Suprapubic skin (tissue), 4 donors: ENCODE measurements at places on chromosomes 5 and 9. TPM values are rescaled to one million over a fixed set of nuclear protein-coding genes. Genes with fewer than 3 reads are reported as not detected.

Gene UBE2B
- total RNA-seq, result 110 TPM

Gene ZNF618
- total RNA-seq, result 5.8 TPM

Gene PARP8
- 14.3 TPM for total RNA-seq

DNA sequence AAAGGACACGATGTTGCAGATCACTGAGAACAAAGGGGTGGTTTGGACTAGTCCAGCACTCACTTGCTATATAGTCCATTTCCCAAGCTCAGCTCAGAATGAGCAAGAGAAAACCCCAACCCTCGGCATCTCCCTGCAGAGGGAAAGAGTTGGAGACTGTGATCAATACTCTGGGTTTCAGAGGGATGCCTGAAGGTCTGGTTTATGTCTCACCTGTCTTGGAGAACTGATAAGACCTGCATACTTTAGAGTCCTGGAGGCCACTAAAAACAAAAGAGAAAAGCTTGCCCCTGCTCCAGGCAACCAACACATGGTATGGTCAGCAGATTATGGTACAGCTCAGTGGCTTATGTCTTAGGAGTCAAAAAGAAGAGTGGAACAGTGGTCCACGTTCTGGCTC, 1006.9 kb downstream of the CDH9 start:
- no peak for DNase-seq

DNA sequence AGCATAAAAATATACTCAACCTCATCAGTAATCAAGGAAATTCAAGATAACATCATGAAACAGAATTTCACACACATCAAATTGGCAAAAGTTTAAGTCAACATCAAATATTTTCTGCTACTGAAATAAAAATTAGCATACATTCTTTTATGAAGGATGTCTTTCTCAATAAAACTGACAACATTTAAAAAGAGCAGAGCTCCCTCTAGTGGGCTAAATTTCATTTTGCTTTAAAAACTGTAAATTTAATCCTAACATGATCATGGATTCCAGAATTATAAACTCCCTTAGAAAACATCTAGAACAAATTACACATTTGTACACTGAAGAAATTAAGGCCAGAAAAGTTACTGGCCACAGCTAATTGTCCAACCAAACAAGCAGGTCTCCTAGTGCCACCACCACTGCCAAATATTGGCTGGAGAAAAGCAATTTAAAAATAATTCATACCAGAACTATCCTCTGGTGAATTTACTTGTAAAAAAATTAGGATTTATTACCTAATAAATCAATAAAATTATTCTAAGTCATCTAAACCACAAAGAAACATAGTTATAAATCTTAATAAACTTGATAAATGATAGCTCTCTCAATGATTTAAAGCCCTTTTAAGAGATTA, 31.2 kb downstream of the DEPDC1B start:
- no peak for DNase-seq

- DNase-seq, result no peak
Measured at GRCh38 chr5:71586052-71586940, 844 bp upstream of the MCCC2 start.

DNA sequence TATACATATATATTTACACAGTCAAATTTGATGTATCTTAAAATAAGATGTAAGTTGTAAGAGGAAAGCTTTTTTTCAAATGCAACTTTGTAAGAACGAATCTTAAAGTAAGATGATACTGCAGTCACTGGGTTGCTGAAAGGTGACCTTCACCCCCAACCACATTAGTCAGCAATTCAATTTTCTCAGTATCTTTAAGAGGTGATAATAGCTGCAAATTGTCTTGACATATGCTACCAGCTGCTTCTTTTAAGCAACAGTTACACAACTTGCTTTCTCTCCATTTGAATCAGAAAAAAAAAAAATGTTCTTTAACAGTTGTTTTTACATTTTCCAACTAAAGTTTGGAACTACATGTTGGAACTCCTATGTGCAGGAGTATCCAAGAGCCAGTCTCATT, 246.6 kb upstream of the CCNG1 start:
- no peak for DNase-seq

GRCh38 chr9:105958587-105958986, 264.2 kb downstream of the TMEM38B start:
- no peak for DNase-seq

DNA sequence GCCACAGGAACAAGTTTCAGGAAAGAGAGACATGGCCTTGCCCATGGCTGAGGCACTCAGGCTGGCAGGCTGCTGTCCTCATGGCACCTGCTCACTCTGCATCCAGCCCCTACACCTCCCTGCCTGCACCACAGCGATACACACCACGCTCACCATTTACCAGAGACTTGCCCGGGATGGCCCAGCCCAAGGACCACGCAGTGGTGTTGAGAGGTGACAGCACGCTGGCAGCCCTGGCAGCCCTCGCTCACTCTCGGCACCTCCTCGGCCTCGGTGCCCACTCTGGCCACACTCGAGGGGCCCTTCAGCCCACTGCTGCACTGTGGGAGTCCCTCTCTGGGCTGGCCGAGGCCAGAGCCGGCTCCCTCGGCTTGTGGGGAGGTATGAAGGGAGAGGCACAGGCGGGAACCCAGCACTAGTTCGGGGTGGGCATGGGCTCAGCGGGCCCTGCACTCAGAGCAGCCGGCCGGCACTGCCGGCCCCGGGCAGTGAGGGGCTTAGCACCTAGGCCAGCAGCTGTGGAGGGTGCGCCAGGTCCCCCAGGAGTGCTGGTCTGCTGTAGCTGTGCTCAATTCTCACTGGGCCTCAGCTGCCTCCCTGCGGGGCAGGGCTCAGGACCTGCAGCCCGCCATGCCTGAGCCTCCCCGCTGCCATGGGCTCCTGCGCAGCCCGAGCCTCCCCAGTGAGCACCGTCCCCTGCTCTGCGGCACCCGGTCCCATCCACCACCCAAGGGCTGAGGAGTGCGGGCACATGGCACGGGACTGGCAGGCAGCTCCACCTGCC, 20.3 kb downstream of the ZDHHC11B start:
- DNase-seq, result peak; percentile 80

DNA sequence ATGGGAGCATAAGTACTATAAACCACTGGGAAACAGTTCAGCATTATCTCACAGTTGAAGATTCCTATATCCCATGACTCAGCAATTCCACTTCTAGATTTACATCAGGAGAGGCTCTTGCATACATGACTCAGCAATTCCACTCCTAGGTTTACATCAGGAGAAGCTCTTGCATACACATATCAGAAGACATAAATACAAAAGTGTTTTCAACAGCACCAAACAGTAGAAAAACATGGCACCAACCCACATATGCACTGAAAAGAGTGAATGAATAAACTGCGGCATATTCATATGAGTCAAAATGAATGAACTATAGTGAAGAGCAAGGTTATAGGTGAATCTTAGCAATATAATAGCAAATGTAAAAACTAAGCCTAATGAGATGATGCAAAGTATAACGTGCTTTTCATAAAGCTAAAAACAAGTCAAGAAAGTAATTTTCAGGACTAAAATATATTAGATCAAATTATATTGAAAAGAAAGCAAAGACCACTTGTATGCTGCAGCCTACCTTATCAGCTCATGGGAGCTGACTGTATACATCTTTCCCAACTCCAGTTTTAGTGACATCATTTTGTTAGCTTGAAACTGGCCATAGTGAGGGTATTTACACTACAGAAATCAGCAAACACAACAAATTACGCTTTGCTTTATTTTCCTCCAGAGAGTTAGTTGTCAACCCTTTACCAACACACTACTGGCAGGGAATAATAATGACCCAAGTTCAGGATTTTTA, 95.8 kb downstream of the ANKRD18B start:
- no peak for DNase-seq

- no peak for DNase-seq
Measured at GRCh38 chr5:36815871-36816270, 60.7 kb upstream of the NIPBL start.

GRCh38 chr5:96492459-96493047, 59.5 kb upstream of the PCSK1 start:
- DNase-seq, result no peak

DNA sequence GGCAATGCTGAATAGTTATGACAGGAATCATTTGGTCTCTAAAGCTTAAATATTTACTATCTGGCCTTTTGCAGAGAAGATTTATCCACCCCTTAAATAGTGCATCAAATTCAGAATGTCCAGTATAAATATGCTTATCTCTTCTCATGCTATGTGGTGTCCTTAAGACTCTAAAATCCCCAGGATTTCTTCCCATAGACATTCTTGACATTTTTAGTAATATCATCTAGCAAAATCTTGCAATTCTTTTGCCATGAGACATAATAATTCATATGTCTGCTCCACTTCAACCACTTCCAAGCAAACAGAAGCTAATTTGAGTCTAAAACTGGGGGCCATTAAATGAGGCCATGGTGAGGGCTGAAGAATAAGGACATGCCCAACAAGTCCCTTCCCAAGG, 1923.4 kb upstream of the CDH9 start:
- DNase-seq, result no peak

- no peak for DNase-seq
Measured at GRCh38 chr9:108618906-108619550, 236.8 kb downstream of the ACTL7B start.
